Nephron progenitor cell (in vitro differentiated cells): ENCODE measurements at places on chromosomes 1 and 21.

DNA sequence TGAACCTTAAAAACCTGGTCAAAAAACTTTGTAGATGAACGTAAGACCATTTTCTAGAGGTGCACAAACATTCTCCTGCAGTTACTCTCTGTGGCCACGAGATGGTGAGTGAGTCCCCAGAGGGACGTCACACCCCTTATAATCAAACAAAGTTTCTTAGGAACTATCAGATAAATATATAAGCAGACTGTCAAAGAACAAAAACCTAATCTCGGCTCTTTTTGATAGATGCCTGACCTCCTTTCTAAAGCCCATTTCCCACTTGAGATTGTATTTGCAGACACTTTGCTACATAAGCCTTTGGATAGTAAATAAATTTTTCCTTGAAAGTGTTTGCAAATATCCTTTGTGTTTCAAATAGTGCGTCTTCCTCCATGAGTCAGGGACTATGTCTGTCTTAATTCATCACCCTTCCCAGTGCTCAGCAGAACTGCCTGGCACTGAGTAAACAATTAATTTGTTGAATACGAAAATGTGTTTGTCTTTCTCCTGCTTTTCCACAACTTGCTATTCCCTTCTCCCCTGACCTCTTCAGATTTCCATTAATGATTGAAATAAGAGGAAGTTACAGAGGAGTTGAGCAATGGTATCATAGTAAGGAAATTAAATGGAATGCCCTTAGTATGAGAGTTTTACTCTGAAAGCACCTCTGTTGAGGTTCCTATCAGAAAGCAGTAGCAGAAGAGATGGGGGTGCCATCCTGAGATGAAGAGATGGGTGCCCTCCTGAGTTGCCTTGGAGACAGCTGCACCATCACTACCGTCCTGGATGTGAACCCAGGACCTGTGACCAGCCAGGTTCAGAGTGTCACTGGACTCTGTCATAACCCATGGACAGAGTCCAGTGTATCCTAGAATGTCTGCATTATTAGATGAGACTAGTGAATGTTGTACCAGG, 57.8 kb upstream of the RAVER2 start:
- DNase-seq = peak; percentile 18

GRCh38 chr21:37528150-37528937, 161.8 kb downstream of the DYRK1A start:
- DNase-seq = no peak

GRCh38 chr1:220886470-220887201, 7.4 kb downstream of the HLX start:
- no peak for DNase-seq

DNA sequence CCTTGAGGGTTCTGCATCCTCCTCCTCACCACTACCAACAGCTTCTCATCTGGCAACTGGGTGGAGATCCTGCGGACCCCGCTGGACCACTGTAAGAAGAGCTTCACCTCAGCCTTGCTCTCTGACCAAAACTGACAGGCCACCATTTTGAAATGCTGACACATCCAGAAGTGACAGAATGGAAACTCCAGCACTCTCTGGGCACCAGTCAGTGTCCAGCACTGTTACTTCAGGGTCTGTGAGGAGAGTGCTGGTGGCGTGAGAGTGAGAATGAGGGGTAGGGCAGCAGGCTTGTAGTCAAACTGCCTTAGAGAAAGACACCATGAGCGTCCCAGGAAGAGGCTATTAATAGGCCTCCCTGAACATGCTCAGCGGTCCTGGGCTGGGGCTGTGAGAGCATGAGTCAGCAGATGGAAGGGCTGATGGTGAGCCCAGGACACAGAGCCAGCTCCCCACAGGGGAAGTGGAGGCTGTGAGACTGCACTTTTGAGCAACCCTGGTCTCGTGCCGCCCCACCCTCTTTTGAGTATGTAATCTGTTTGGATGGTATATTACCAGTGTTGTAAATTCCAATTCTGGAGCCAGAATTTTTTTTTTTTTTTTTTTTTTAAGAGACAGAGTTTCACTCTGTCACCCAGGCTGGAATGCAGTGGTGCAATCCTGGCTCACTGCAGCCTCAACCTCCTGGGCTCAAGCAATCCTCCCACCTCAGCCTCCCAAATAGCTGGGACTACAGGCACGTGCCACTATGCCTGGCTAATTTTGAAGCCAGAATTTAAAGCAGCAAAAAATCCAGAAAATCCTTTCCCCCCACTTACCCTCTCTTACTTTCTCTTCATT, 34.4 kb upstream of the SLC30A1 start:
- no peak for DNase-seq

GRCh38 chr1:24776821-24777220, 31.6 kb downstream of the CLIC4 start:
- no peak for DNase-seq

DNA sequence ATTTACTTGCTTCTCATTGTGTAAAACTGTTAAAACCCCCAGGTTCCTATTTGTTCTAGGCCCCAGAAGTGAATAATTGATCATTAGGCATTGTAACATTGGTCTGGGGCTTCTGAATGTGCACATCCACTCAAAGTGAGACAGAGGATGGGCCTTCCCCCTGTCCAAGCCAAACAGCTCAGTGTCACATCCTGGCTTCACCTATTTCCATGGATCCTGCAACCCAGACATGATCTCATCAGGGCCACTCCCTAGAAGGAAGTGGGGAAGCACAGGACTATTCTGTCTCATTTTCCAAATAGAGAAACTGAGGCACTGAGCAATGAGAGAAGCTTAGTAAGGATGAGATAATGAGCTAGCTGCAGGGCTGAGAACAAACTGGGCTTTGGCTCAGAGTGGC, 47.4 kb upstream of the TSPAN2 start:
- no peak for DNase-seq

- DNase-seq = no peak
These were observed 74.9 kb downstream of the RRAGC start for GRCh38 chr1:38784452-38785284.

DNA sequence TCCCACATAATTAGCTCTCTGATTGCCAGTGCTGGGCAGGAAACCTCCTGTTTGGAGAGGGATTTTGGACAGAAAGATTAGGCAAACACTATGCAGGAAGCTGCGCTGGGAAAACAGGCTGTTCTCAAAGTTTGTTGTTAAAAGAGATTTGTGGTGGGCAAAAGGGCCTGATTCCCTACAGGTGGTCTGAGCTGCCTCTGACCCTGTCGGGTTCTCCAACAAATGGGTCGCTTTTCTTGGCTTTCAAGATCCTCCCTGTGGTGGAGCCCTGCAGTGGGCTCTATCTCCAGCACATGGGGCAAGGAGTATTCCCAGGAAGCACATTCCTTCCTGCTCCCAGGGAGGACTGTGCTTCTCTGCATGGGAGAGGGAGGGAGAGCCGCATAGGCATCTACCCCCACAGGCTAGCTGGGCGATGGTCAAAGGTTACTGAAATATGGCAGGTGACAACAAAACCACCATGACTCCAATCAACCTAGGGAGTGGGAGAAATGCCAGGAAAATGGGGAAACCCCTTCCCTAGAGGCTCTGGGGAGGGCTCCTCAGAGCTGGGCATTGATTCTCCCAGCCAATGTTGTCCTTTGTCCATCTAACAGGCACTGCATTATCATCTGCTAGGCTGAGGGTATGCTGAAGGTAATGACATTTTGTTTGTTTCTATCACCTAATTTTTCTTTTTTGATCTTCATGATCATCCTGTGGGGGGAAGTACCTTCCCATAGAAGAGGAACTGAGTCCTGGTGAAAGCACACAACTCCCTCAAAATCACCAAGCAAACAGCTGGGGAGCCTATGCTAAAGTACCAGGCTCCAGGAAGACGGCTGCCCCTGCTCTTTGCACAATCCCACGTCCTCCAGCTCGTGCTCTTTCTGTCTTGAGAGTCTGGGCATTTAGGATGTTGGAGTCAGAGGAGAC, 85.3 kb downstream of the PLXNA2 start:
- DNase-seq = no peak

- no peak for DNase-seq
These were observed 95.0 kb downstream of the CACHD1 start for GRCh38 chr1:64564891-64565290.

DNA sequence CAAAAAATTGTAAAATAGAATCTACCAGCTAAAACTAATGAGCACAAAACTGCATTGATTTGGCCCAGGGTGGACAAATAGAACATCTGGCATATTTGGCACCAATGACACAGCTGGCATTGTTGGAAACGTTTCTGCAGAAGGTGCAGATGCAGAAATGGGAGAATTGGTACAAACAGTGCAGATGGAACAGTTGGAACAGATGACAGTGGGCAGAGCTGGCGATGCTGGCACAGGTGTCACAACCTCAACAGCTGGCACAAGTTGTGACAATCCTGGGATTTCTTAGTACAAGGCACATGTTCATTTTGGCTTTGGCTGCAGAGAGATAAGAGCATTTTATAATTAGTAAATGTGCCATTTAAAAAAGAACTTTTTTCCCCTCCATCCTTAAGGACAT, 91.1 kb upstream of the ZBTB18 start:
- DNase-seq = no peak

DNA sequence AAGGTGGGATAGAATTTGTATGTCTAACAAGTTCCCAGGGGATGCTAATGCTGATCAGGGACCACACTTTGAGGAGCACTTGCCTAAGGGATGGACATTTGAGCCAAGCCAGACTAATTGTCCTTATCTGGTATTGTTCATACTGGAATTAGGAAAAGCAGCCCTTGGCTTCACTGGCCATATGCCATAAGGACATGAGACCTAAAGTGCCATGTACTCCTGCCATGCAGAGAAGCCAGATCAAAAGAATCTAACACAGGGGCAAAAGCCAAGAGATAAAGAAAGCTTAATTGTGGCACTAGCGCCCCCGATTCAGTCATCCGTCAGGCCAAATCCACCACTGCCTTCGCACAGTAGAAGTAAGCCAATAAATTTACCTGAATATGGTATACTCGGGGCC, 45.7 kb downstream of the RNF11 start:
- no peak for DNase-seq

DNA sequence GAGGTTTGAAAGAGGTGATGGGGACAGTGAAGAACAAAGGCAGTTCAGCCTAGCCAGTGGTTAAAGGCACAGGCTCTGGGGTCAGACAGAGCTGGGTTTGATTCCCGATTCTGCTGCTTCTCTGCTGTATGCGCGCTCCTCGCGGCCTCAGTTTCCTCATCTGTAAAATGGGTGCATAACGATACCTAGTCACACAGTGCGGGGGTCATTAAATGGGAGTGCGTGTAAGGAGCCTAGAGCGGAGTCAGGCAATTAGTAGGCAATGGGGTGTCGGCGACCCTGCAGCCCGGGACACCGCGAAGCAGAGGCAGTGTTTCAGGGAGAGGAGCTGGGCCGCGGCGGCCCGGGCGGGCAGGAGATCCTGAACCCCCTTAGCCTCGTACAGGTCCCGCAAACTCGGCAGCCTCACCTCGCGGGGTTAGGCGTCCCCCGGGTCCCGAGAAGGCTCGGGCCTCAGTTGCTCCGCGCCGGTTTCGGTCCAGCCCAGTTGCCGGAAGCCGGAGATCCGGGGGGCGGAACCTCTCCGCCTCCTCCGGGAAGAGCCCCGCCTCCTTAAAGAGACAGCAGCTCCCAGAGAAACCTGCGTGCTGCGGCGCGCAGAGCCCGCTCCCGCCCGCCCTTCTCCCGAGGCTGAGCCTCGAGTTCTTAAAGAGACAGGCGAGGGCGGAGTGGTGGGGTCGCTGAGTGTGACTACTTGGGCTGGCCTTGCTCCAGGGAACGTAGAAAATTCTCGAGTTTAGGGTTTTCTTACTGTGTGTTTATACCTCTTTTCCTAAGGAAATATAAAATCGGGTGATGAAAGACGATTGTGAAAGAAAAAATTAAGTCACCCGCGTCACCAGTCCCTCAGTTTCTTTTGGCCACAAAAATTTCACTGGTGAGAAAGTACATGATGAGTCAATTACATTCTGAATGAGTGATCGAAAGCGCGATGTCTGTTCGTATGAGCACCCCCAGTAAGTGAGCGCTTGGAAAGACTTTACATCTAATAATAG, at the start of gene YIPF1:
Gene YIPF1 (minus strand): TSS at position 494 of the 995 bp plus-strand sequence. CDS start 860 bp downstream, outside the sequence.
- peak; percentile 84 for DNase-seq

GRCh38 chr1:211037095-211037494, 96.9 kb downstream of the KCNH1 start:
- DNase-seq = no peak
